Forelimb muscle (tissue), 1 donor: ENCODE measurements at places on chromosomes 6 and 20. TPM values are rescaled to one million over a fixed set of nuclear protein-coding genes. Genes with fewer than 3 reads are reported as not detected.
A peak's percentile ranks its signal among the peaks of the same experiment; 100 is the strongest.

DNA sequence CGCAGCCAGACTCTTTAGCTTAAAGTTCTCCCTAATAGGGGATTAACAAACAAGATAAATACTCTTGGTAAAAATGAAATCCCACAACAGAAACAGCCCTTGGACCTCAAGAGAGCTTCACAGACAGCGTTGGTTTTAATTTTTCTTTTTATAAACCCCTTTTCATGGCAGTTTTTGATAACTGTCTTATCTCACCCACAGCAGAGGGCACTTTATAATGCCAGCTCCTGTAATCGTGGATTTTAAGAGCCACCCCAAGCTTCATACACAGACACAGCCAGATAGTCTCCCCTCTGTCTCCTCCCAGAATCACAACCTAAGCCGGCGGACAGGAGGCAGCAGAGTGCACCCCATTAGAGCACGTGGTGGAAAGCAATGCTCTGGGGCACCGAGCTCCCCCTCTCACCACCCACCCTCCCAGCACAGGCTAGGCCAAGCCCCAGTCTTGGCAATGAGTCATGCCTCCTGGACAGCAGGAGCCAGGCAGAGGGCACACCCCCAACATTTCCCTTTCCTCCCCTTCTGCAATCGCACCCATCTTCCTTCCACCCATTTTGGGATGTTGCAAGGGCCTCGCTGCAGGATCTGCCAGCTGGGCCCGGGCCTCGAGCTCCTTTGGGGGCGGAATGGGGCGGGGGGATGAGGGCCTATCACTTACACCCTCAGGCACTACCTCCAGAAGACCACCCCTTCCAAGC is 2.4 kb downstream of the JAG1 start:
- DNase-seq: no peak

- no peak for DNase-seq
These were observed 34.9 kb downstream of the ESF1 start for GRCh38 chr20:13749811-13750210.

Gene SDC4
- 8.5 TPM for polyA plus RNA-seq

Gene HMGCLL1
- polyA plus RNA-seq: 5.6 TPM

DNA sequence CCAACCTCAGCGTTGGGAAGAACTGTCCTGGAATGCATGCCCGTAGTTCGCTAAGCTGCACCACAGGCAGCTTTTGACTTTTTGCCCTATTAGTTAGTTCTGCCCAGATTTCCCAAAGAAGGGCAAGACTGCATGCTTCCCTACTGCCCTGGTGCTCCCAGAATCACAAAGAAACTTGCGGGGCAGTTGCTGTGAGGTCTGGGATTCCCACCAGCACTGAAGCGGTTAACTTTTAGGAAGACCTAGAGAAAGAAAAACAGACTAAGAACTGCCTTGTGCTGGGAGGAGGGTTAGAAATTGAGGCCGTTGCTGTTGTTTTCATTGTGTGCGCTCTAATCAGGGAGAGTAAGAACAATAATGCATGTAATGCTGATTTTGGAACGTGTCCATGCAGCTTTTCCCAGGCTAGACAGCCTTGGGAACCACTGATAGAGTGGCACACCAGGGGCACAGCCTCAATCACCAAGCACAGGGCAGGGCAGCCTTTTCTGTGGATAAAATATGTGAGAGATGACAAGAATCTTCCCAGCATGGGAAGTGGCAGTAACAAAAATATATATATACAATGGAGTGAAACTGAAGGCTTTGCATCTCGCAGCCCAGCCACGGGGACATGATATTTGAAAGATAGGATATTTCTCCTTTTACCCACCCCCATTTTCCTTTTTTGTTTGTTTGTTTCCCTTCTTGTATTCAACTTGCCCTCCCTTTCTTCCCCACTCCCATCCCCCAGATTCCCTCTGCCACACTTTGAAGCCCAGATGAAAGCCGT is 137.7 kb upstream of the HEY2 start:
- DNase-seq: peak; percentile 24

DNA sequence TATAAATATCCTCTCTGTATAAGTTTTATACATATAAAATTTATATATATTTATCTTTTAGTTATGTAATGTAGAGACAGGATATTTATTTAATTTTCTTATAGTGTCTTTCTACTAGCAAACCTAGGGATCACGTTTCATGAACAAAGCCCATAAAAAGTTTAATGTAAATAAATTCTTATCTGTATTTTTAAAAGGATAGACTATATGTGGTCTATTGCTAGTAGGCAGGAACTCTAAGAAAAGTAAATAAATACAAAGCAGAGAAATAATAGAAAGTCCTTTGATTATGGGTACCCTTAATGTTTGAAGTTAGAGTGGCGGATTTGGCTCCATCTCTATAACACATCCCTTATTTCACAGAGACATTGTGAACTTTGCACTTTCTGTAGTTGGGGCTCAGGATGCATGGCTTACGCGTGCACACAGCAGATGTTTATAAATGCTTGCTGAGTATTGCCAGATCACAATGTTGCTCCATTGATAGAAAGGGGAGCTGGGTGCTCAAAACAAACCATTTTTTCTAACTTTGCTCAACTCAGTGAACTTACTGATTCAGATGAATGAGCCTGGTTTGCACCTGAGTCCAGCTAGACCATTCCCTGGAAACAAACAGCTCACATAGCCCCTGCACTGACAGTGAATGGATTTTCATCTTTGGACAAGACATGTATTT is 179.1 kb downstream of the SYNE1 start:
- no peak for DNase-seq

DNA sequence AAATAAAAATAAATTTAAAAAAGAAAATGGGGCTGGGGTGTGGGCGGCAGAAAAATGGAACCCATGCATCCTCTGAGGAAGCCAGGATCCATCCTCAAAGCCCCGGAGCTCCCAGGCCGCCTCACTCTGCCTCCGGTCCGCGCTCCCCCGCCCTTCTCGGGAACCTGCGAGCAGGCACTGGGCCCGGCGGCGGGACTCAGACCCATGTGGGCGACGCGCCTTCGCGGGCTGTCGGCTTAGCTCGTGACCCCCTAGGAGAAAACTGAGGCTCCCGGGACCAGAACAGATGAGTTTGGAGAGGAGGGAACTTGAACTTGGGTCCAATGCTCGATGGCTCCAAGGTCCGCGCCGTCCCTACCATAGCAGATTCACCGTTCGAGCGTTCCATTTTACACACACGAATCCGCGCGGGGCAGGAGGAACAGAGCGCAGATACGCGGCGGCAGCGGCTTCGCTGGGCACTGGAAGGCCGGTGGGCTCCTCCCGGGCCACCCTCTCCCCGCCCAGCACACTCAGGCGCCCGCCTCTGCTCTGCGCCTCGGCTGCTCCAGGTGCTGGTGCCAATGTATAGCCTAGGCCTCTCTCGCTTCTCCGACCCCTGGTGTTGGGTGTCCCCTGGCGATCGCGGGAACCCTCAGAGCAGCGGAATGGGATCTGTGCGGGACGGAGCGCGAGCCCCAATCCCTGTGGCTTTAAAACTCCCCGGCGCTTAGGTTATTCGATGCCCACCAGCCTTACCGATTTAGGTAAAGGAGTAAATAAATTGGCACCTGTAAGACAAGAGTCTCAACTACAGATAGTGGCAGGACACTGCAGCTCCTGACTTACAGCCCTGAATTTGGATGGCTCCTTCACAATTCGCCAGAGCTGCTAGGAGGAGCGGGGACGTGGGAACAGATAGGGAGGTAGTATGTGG is 39.2 kb downstream of the DPPA5 start:
- no peak for DNase-seq

- no peak for DNase-seq
These were observed 25.7 kb downstream of the FOXC1 start for GRCh38 chr6:1635305-1636010.

GRCh38 chr6:101545191-101545590 is 151.7 kb downstream of the GRIK2 start:
- DNase-seq: no peak

Gene AAR2
- polyA plus RNA-seq: 26.2 TPM

DNA sequence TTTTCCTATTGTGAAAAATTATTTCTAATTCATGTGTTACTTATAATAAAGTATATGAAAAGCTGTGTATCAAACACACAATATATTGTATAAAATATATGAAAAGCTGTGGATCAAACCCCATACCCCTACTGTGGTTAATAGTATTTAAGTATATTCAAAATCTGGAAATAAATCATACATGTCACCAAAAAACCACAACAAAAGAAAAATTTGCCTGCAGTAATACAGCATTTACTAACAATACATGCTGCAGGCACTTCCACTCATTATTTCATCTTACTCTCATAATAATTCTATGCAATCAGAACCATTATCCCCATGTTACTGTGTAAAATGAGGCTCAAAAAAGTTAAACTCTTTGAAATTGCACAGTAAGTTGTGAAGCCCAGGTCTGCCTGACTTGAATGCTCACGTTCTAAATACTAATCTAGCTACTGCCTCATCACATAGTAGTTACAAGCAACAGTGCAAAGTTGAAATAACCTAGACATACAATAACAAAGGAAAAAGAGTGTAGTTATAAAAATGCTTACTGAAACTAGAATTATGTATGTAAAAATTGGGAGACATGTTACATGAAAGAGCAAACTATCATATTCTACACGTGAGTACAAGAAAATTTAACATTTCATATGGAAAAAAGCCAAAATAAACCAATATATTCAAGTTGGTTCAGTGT is 61.7 kb downstream of the FAM217A start:
- DNase-seq: no peak

- DNase-seq: no peak
These were observed 39.6 kb upstream of the TBXT start for GRCh38 chr6:166207284-166207561.
